ENCODE measurements at places on chromosomes 6 and 20. TPM values are rescaled to one million over a fixed set of nuclear protein-coding genes. Genes with fewer than 3 reads are reported as not detected.

Gene ACTR5
- 23.0 TPM for total RNA-seq

Gene ZSCAN16
- total RNA-seq, result 4.7 TPM

Gene CDH26
- 1.6 TPM for total RNA-seq

Gene CRISP2
- total RNA-seq, result not detected

Gene SLCO4A1
- 48.2 TPM for total RNA-seq

DNA sequence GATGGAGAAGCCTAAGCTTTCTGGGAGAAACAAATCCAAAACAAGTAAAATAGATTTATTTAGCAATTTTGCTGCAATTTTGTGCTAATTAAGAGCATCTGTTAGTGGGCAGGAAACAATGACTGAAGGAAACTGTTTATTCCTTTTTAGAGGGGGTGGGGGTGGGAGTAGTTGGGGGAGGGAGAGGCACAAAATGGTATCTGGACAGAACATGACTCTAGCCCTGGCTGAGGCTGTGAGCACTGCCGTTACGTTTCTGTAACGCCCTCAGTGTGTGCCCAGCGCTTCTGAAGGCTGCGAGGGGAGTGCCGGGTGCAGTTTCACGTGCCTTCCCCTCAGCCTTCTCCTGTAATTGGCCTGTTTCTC lies 28.8 kb downstream of the METTL24 start:
- no peak for DNase-seq

DNA sequence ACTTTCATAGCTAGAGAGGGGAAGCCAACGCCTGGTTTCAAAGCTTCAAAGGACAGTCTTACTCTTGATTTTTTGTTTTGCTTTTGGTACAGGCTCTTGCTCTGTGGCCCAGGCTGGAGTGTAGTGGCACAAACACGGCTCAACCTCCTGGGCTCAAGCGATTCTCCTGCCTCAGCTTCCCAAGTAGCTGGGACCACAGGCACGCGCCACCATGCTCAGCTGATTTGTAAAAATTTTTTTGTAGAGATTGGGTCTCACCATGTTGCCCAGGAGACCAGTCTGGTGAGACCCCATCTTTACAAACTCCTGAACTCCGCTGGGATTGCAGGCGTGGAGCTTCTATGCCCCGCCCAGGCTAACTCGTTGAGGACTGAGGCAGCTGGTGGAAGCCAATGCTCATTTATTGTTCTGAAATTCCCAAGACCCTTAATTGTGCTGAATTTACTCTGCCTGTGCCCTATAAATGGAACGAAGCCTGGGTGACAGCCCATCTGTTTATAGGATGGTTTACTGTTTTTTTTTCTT lies 18.0 kb downstream of the SRSF3 start:
- no peak for DNase-seq

- DNase-seq, result no peak
These were observed 24.8 kb downstream of the GRM4 start for GRCh38 chr6:34120953-34121675.

Gene CALHM6
- total RNA-seq, result 2.3 TPM

- peak; percentile 6 for DNase-seq
These were observed at the start of gene TIAM2 for GRCh38 chr6:154995254-154996015. TSS of gene TIAM2 (plus strand) at chr6:154995315. CDS start at chr6:155129224, 133,909 bp downstream.

Gene SOX18
- total RNA-seq, result 0.24 TPM

Gene FAXC
- total RNA-seq, result not detected

Gene GGTLC1
- not detected for total RNA-seq

Gene OLIG3
- not detected for total RNA-seq

DNA sequence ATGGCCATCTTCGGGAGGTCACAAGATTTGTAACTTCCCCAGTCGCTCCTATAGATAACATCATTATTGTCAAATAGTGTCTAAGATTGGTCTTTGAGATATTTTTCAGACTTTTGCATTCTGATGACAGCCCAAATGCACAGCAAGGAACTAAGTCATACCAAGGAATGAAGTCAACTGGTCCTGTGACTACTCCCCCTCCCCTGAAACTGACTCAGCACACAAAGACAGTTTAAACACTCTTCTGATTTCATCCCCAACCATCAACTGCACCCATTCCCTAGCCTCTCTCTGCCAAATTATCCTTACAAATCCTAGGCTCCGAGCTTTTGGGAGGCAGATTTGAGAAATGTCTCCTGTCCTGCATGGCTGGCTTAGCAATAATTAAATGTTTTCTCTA lies 139.4 kb downstream of the HS3ST5 start:
- no peak for DNase-seq
